NCI-H187 treated with DMSO at 0.1 percent for 48 hours (cell line): ENCODE measurements at places on chromosomes 1 and 21.

GRCh38 chr1:212782422-212783154 lies 9.0 kb downstream of the NSL1 start:
- peak; percentile 1 for DNase-seq

DNA sequence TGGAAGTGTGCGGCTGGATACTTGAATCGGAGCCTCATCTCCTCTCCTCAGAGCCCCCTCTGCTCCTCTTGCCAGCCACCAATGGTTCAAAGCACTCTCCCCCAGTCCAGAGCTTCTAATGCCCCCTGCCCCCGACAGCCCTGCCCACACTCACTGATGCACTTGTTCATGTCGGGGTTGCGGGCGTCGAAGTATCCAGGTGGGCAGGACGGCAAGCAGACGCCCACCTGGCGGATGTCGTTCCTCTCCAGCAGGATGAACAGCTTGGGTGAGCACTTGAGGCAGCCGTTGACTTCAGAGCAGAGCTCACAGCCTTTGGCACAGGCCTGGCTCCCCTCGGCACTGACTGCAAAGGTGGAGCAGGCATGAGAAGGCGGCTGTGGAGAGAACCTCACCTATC lies 18.4 kb downstream of the RSPO1 start:
- no peak for DNase-seq

DNA sequence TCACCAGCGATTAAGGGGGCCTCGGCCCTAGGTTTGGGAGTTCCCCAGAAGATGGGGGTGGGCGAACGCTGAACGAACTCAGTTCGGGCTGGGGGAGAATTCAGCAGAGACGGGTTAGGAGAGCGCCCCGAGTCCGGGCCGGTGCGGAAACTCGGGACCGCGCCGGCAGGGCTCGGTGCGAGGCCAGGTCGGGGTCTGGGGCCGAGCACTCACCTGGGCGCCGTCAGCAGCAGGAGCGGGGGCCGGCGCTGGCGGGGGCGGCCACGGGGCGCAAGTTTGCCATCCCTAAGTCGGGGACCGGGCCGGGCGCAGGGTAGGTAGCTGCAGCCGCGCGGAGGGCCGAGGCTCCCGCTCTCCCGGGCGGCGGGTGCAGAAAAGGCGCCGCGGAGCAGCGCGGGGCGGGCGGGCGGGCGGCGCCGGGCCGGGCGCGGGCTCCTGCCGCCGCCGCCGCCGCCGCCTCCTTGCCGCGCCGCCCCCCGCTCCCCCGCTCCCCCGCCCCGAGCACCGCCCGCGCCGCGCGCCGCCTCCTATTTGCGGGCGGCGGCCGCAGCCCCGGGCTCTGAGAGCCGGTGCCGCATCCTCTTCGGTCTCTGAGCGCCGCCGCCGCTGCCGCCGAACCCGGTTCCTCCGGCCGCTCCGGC lies 349 bp downstream of the ADGRB2 start:
- no peak for DNase-seq

DNA sequence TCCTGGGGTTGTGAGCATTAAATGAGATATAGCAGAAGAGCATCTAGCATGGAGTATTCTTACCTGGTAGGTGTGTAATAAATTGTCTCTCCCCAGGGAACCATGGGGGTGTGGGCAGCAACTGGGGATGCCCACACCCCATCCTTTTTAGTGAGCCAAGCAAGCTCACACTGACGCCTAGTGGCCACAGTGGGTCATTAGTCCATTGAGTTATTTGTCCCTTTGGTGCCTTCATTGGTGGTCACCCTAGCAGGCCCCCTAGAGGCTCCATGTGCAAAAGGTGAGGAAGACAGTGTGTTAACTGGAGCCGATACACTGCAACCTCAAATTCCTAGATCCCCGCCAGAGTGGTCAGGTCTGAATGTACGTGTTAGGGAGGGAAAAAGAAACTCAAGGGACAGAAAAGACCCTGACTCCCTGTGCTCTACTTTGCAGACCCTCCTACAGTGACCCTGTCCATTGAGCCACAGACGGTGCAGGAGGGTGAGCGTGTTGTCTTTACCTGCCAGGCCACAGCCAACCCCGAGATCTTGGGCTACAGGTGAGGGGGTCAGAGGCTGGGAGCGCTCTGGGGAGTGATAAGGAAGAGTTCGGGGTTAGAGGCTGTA lies 93.3 kb upstream of the CD1D start:
- no peak for DNase-seq

DNA sequence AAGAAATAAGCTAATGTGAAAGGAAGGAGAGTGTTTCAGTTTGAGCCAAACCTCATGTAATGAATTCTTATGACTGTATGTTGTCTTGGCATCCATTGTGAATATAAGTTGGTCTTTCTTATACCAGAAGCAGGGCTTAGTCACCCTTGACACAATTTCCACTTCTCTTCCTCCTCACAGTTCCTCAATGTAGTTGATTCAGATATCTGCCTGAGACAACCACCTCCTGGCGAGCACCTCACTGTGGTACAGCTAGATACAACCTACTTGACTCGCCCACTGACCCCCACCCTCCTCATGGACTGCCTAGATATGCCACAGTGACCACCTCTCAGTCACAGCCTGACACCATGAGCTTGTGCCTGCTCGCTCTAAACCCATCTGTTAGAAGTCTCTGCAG lies 45.6 kb downstream of the KYAT3 start:
- DNase-seq: no peak

- DNase-seq: no peak
Measured at GRCh38 chr1:38102636-38103035, 56.0 kb upstream of the POU3F1 start.

GRCh38 chr21:43956670-43957035 lies 55.5 kb upstream of the TRAPPC10 start:
- DNase-seq: no peak

- no peak for DNase-seq
Measured at GRCh38 chr1:221598122-221598521, 143.8 kb downstream of the DUSP10 start.

GRCh38 chr1:236269439-236269838 lies 12.3 kb downstream of the ERO1B start:
- DNase-seq: no peak

DNA sequence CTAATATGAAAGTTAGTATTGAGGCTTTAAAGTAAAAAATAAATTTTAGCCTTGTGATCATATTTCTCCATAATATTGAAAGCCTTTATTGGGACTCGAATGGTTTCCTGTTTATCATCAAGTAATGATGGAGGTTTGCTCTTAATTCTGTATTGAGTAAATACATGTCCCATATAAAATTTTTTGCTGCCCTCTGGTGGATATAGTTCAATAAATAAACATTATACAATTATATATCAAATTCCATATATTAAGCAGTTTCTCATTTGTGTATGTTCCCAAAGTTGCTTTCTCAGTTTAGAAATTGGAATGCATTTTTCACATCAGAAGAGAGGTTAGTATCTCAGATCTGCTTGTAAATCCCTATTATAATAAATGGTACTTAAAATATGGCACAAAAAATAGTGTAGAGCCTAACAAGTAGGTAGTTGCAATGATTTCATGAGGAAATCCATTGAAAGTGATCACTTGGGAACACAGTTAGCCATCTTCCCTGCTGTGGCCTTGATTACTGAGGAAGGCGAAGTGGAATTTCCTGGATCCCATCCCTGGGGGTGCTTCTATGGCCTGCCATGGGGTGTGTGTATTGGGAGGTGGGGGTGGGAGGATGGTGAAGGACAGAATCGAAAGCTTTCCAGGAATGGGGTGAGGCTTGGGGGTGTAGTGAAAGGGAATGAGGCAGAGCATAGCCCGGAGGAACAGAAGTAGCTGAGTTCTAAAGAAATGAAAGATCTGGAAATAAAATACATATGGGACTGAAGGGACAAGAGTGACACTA lies 84.1 kb upstream of the C21orf91 start:
- peak; percentile 25 for DNase-seq

GRCh38 chr1:115296981-115297380 lies 41.1 kb downstream of the NGF start:
- no peak for DNase-seq
